T-helper 1 cell (primary cell): ENCODE measurements at places on chromosomes 2 and 18.

GRCh38 chr2:62947403-62947802 is 103.2 kb upstream of the OTX1 start:
- DNase-seq, result no peak

GRCh38 chr2:66781804-66782203 is 346.9 kb downstream of the MEIS1 start:
- DNase-seq, result no peak

- no peak for DNase-seq
Measured at GRCh38 chr2:182587831-182588230, 128.2 kb upstream of the DNAJC10 start.

GRCh38 chr18:25737710-25738311 is 352.6 kb downstream of the SS18 start:
- DNase-seq, result no peak

GRCh38 chr2:45843136-45843535 is 191.7 kb downstream of the PRKCE start:
- peak; percentile 43 for DNase-seq

DNA sequence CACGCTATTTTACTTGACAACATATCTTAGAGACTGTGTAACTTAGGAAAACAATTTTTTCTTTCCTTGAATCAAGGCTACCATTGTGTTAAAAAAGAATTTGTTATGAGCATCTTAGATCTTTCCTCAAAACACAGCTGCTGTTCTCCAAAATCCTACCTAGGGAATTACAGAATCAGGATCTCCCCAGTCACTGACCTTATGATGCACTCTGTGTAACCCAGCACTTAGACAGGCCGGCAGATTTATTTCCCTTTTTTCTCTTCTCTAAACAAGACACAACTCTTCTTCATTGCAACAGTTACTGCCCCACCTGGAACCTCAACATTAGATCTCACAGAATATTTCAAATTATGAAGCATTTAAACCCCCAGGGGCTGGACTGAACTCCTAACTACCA is 13.5 kb upstream of the C2orf15 start:
- DNase-seq, result no peak

- DNase-seq, result no peak
Measured at GRCh38 chr18:45006934-45007333, 326.2 kb downstream of the SETBP1 start.

- no peak for DNase-seq
Measured at GRCh38 chr2:227411320-227411989, 23.7 kb upstream of the SCYGR1 start.
